ENCODE measurements at places on chromosomes 2 and 18. TPM values are rescaled to one million over a fixed set of nuclear protein-coding genes. Genes with fewer than 3 reads are reported as not detected.

SFT2D3 gene
- 8.6 TPM for total RNA-seq

DYNAP gene
- not detected for total RNA-seq

RGPD3 gene
- 0.95 TPM for total RNA-seq

IGFBP2 gene
- 30.7 TPM for total RNA-seq

SYT4 gene
- total RNA-seq: 5.3 TPM

ANKRD29 gene
- total RNA-seq: 6.5 TPM

PID1 gene
- total RNA-seq: 67.3 TPM

SPRED2 gene
- 13.7 TPM for total RNA-seq

CD8B2 gene
- total RNA-seq: not detected

CXCR2 gene
- total RNA-seq: not detected

ITM2C gene
- total RNA-seq: 206 TPM

CRYGC gene
- total RNA-seq: not detected

VRK2 gene
- total RNA-seq: 26.9 TPM

SH3BP4 gene
- total RNA-seq: 22.8 TPM

DNA sequence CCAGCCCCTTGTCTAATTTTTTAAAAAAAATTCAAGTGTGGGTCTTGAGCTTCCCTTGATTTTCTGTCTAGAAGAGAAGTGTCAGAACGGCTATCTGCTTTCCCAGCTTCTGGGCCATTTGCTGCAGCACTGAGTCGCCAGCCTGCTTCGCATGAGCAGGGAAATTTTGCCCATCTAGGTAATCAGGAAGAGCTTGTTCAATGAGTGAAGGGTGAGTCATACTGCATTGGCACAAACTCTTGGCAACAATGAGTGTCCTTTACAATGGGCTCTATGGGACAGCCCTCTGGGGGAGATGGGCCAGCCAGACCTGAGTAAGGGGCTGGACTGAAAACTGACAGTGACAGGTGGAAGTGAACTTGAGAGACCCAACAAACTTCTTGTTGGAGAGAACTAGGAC is 2.4 kb upstream of the RNF144A start:
- no peak for DNase-seq

- DNase-seq: peak; percentile 50
These were observed 44.5 kb downstream of the COMMD1 start for GRCh38 chr2:61949714-61950560.

DNA sequence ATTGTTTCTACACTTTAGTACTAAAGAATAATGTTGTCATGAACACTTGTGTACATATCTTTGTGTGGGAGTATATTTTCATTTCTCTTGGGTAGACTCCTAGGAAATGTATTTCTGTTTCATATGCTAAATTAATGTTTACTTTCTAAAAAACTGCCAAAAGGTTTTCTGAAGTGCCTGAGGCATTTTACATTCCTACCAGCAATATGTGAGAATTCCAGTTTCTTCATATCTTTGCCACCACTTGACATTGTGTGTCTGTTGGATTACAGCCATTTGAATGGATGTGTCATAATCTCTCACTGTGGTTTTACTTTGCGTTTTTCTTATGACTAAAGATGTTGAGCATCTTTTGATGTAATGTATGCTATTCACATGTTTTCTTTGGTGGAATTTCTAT is 428.2 kb upstream of the KCNH7 start:
- no peak for DNase-seq

GRCh38 chr18:73316513-73316912 is 448.7 kb upstream of the NETO1 start:
- no peak for DNase-seq

DNA sequence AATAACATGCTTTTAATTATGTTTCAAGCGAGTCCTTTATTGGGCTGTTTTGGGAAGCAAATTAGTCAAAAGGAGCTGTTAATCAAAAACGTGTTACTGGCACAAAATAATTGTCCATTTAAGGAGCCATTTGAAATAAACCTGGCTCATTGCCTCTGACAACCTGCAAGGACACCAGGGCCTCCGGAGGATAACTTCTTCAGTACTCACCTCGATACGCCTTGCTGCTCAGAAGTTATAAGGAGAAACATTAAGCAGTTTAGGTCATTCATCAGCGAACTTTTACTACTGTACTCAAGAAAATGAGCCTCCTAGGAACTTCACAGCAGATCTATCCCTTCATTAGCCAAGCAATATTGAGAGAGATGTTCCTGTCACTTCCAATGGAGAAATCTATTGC is 1579.2 kb upstream of the ACVR2A start:
- DNase-seq: no peak

DNA sequence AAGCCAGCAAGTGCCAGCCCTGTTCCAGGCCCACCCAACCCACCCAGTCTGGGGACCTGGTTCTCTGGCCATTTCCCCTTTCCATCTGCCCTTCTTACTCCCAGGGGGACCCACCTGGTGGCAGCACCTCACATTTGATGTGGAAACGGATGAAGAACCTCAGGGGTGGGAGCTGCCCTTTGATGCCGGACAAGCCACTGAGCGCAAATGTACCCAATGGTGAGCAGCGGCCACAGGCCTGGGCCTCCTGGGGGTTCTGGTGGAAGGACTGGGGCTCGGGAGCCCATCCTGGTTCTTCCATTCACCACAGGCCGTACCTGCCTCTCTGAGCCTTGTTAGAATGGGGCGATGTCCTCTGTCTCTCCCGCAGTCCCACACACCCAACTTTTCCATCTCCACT is 84.7 kb downstream of the EPAS1 start:
- no peak for DNase-seq

- DNase-seq: no peak
These were observed 88.6 kb upstream of the ID2 start for GRCh38 chr2:8593243-8593642.

- no peak for DNase-seq
These were observed 65.0 kb downstream of the NFATC1 start for GRCh38 chr18:79460481-79461300.

DNA sequence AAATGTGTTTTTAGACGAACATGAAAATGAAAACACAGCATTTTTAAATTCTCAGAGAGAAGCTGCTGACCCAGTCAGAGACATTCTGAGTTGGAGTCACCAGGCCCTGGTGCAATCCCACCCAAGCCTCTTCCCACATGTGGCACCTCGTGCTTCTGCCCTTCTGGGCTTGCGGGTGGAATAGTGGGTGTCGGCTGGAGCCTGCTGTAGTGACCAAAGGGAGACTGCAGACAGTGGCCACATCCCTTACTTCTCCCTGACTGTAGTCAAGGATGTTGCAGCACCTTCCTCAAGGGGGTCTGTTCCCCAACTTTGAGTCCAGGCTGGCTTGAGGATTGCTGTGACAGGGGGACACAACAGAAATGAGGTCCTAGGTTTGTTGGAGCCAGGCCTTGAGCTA is 104.4 kb upstream of the GLI2 start:
- no peak for DNase-seq

- DNase-seq: no peak
These were observed 145.0 kb downstream of the NEDD4L start for GRCh38 chr18:58188996-58189395.

- DNase-seq: no peak
These were observed 26.1 kb upstream of the CYP26B1 start for GRCh38 chr2:72173640-72174321.

DNA sequence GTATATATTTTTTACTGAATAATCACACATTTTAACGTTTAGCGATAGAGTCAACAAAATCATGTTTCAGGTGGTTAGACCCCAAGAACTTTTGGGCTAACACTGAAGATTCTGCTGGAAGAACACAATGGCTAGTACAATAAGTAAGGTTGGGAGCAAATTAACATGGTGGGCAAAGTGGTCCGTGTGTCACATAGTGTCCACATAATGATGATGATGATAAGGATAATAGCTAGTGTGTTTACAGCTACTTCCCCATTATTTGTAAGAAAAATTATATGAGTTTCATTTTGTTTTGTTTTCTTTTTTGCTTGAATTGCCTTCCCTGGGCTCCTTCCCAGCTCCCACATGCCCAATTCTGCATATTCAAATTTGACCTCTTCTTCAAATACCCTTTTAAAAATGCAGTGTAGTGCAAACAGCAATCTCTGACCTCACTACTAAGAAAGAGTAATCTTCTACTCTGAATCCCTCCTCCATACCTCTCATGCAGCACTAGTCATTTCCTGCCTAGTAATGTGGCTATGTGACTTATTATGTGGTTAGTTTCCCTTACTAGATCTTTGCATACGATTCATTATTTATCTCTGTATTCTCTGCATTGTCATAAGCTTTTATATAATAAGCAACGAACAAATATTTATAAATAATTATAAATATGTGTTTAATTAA is 16.9 kb upstream of the VPS54 start:
- no peak for DNase-seq

- DNase-seq: no peak
These were observed 385.5 kb upstream of the HNRNPA3 start for GRCh38 chr2:176826984-176827668.

- DNase-seq: no peak
These were observed 19.8 kb downstream of the MAP4K4 start for GRCh38 chr2:101717071-101717845.

DNA sequence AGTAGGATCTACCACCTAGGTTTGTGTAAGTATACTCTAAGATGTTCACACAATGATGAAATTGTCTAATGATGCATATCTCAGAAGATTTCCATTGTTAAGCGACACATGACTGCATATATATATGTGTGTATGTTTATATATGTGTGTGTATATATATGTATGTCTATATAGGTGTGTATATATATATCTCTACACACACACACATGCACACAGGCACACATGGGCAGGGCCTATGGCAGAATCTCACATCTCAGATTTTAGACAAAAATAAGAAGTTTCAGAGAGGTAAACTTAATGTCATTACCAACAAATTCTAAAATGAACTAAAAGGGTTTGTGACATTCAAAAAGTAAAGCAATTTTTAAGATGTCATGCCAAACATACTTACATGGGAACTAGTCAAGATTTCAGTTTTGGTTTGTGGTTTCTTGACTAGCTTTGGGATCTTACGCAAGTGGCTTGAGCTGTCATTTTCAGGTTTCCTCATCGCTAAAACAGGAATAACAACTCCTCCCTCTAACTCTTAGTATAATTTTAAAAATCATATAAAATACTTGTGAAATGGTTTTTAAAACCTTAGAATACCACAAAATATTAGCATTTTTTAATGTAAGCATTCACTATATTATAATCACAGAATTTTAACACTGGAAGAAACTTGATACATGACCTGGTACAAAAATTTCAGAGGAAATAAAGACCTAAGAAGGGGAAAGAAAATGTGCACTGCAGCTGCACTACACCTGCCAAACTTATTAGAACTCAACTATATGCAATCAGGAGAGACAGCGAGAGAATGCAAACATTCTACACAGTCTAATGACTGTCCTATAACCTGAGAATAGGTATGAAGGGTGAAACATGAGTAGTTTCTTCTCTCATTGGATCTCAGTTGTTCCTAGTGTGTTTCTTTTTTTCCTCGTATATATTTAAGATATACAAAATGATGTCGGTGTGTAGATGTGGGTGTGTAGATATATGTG is 75.7 kb downstream of the TTC21B start:
- no peak for DNase-seq

- DNase-seq: no peak
These were observed 982 bp downstream of the HJURP start for GRCh38 chr2:233853353-233853752.

GRCh38 chr18:22033085-22033484 is 136.3 kb upstream of the GATA6 start:
- DNase-seq: no peak

- DNase-seq: no peak
These were observed 48.5 kb upstream of the PROKR1 start for GRCh38 chr2:68594674-68595492.

GRCh38 chr2:226905718-226906117 is 69.9 kb downstream of the RHBDD1 start:
- DNase-seq: no peak

DNA sequence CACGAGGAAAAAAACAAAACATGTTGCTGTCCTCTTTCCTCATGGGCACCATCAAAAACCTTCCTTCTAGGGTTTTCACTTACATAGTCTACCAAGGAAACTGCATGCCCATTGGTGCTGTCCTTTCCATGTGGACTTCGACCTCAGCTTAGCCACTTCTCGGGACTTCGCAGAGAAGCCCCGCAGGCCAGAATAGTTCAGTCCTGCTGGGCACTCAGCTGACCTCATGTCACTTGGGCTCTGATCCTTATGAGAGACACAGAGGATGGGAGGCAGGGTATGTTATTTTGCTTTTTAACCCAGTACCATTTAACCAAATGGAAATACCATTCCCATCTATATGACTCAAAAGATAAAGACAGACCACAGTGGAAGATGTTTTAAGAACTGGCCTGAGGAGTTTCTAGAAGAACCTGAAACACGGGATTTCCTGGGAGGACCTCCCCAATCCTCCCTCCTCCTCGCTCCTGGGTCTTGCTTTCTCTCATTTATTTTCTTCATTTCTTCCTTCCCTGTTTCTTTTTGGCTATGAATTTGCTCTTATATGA is 28.4 kb downstream of the AAK1 start:
- DNase-seq: no peak
